ENCODE measurements at places on chromosomes 3 and 15.

DNA sequence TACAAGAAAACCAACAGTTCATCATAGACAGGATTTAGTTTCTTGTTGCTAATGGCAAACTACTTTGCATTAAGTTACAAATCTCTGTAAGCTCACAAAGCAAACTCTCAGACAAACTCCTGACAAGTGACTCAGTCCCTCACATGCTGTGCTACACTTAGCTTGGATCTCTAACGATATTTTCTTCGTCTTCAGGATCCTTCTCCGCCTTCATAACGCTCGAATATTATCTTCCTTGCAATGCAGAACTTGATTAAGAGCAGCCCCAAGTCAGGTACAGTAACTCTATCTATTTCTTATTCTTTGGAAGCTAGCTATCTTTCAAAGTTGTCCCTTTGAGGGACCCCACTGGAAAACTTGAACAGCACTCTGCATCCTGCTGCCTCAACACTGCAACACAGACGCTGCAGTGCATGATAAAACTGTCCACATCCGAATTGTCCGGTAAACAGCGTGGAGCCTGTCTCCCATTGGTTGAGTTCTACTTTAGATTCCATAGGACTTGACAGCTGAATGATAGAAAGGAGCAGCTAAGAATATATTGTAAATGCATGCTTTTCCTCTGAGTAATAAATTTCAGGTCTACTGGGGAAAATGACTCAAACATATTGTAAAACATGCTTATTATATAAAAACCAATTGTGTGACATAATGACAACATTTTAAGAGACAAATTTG lies 61.3 kb downstream of the UACA start:
- DNase-seq: no peak

- DNase-seq: peak; percentile 19
Measured at GRCh38 chr3:195774917-195775316, 36.8 kb downstream of the MUC4 start.

DNA sequence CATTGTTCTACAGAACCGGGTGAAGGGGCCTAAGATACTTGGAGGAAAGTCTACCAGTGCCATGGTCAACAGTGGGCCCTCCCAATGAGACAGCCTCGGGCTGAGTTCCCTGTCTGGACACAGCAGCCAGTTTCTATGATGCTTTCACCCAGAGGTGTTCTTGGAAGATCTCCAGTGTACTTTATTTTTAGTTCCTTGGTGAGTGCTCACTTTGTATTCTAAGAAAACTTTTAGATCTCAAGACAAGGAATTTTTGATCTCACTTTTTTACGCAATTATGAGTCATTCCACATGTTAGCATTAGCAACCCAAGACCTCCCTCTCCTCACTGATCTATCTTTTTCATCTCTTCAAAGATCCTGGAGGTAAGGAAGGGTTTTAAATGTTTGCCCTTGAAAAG lies 287.7 kb downstream of the RORA start:
- DNase-seq: no peak

- no peak for DNase-seq
Measured at GRCh38 chr15:82805994-82806406, at the start of gene FSD2. Gene FSD2, minus strand, starts transcription at chr15:82806069. Its CDS starts 18,679 bp downstream, at chr15:82787390.
